ENCODE measurements at places on chromosomes 7 and 10.

DNA sequence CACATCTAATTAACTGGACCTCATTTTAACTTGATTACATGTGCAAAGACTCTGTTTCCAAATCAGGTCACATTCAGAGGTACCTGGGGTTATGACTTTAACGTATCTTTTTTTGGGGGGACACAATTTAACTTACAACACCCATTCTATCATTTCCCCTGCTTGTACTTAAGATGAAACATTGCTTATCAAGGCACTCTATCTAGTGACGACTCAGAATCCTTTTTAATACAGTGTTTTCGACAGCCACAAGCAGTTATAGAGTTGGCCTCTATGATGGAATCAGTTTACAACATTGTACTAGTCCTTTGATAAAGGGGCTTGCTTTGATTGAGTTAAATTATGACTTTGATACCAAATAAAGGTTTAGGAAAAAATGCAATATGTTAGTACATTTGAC lies 22.7 kb downstream of the BBS9 start:
- DNase-seq: no peak

- no peak for DNase-seq
These were observed 30.3 kb downstream of the TMEM168 start for GRCh38 chr7:112759905-112760304.

GRCh38 chr10:11846542-11846941 lies 23.4 kb downstream of the PROSER2 start:
- no peak for DNase-seq

DNA sequence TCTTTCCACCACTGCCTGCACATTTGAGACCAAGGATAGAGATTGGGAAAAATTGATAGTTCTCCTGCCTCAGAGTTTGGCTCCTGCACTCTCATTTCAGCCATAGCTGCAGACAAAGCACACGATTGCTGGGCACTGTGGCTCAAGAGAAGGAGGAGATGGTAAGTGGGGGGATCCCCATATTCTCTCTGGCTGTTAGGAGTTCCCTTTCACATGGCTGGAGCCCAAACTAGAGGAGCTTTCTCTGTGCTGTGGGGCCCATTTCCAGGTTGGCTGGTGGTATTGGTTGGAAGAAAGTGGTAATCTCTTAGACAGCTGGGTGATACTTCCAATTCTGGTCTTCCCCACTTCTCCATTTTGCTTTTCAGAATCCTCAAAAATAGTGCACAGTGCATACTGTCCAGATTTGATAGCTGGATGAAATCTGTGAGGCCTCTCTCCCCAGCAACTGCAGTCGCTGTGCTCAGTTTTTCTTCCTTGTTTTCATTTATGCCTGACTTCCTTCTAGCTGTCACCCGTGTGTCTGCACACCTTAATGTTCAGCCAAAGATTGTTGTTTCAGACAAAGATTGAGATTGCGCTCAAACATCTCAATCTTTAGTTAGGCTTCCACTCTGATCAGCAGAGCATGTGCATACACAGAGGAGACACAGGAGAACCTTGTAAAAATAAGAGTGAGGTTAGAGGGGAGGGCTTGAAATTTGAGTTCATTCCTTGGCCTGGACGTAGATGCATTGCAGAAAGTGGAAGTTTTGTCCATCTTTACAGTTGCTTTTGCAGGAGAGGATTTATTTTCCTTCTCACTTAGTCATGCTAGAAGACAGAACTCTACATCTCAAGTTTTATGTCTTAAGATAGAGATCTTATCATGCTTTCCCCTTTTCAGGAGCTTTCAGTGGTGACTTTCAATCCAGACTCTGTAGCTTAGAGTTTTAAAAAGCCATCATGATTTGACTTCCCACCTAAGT lies 28.6 kb downstream of the RABGEF1 start:
- DNase-seq: no peak

- DNase-seq: no peak
These were observed 83.7 kb upstream of the PPP2R2D start for GRCh38 chr10:131816941-131817700.

DNA sequence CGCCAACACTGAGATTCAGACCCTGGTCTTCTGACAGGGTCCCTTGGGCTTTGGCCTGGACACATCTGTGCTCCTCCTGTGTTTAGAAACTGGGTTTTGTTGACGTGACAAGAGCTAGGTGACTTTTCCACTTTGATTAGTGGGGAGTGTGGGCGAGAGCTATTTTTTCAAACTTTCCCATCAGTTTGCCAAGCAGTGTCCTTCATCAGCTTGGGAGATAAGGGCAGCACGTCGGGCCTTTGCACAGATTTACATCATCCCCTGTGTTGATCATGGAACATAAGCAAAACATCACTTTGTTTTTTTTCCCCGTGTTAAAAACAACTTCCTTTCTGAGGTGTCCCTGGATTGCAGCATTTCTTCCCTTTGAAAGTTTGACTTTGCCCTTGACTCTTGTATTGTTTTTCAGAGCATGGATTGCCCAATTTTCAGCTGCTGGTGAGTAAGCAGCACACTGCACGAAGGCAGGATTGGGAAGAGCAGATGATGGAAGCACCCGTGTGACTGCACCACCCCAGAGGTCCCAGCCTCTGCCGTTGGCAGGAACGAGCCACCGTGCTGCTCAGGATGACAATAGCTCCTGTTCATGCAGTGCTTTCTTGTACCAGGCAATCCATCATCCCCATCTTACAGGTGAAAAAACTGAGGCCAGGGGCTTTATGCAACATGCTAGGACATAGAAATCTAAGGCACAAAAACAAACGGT lies 6.4 kb upstream of the IGFBP1 start:
- DNase-seq: no peak

GRCh38 chr10:12513003-12513365 lies 163.6 kb downstream of the CAMK1D start:
- no peak for DNase-seq

GRCh38 chr10:90591629-90592028 lies 266.2 kb downstream of the HTR7 start:
- DNase-seq: no peak

DNA sequence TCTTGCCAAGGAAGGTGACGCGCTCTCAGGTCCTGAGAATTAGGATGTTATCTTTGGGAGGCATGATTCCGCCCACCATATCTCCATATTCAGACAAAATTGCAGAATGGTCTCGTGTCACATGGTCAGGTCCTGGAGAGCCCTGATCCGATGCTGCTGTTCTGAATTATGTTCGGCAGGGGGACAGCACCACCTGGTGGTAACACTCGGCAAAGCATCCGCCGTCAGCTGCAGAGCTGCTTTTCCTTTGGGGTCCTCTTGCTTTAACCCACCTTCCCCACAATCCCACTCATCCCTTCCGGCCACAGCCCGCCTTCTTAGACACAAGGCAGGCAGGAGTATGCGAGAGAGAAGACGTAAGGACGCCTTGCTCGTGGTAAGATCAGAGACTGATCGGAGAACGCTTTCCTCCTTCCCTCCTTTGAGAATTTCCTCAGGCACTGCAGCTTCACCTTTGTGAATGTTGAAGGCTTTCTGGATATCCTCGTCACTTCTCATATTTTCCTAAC lies 327.8 kb upstream of the C7orf33 start:
- DNase-seq: peak; percentile 86

DNA sequence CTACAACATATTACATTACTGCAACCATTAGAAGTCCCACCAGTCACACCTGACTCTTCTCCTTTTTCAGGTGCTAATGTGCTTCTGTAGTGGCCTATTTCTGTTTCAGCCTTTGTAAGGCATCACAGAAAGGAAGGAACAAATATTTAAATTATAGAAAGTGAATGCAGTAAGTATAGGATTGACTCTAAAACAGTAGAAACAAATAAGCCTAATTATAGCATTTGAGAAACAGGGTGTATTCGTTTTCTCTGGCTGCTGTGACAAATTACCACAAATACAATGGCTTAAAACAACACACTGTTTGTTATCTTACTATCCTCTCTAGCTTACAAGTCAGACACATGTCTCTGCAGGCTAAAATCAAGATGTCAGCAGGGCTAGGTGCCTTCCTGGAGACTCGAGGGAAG lies 69.4 kb downstream of the CCSER2 start:
- no peak for DNase-seq

DNA sequence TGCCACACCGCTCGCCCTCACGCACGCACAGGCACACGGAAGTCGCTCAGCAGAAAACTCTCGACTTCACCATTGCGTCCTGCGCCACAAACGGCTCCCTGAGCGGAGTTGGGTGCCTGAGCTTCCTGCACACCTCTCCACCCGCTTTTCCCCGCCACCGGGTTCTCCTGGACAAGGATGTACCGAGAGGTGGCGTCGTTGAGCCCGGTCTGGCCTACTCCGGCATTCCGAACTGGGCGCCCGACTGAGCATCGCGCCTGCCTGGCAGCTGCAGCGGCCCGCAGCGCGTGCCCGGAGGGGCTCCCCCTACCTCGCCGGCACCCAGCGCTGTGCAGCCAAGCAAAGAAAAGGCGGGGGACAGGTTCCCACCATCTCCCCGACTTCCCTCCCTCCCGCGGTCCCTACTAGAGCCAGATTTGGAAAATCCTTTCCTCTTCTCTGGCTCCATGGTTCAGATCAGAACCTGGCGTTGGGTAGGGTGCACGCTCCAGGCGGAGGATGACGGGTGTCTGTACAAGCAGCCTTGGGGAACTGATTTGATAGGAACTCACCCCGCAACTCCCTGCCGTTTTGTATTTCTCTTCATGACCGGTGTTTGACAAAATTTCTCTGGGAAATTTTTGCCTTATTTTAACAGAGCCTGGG lies 1.7 kb downstream of the SORCS3 start:
- no peak for DNase-seq

DNA sequence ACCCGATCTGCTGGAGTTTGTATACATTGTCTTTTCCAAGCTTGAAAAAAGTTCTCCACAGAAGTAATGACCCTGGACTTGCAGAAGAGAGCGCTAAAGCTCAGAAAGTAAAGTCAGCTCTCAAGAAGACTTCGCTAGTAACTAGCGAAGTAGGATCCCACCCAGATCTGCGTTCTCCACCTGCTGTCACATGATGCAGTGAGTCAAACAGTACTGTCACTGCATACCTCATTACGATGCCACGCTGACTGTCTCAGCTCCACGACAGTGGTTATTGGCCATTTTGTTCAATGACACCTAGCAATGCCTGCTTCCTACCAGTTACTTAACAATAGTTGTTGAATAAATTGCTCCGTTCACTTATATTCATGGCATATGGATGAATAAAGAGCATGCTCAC lies 29.7 kb upstream of the SEC61G start:
- no peak for DNase-seq

DNA sequence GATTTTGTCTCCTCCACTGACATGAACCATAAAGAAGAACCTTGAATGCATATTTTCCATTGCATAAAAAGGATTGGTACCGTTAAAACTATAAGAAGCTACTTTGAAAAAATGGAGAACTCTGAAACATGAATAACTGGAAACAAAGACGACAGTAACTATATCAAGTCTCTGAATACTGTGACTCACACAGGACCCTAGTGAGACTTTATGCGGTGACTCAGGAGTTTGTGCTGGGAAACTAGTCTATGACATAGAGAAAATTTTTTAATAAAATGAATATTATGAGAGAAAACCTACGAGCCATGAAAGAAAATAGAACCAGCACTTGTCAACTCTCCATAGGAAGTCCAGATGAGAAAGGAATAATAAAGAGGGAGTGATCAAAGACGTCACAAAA lies 339.9 kb upstream of the ADARB2 start:
- no peak for DNase-seq

DNA sequence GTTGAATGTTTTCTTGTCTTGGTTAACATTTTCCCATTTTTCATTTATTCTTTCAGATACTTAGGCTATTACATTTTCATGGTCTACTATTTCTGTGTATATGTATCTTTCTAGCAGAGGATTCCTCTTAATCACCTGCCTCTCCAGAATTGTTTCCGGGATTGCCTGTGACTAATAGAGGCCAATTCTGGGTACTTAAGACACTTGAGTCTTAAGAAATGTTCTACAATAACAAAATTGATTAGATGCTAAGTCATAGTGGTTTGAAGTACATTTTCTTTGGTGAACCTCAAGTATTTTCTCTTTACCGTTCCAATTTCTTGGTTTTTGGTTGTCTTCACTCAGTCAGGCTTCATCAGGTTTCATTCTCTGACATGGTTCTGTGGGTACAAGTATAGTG lies 26.4 kb downstream of the BBS9 start:
- DNase-seq: no peak

DNA sequence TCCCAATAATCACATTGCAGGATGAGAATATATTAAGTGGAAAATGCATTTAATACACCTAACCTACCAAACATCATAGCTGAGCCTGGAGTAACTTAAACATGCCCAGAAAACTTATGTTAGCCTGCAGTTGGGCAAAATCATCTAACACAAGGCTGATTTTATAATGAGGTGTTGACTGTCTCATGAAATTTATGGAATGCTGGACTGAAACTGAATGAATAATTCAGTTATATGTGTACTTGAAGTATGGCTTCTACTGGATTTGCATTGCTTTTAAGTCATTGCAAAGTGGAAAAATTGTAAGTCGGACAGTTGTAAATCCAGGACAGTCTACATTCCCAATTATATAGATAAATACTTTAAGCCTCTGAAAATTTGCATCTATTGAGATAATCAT lies 5.4 kb downstream of the SFTPA1 start:
- no peak for DNase-seq

DNA sequence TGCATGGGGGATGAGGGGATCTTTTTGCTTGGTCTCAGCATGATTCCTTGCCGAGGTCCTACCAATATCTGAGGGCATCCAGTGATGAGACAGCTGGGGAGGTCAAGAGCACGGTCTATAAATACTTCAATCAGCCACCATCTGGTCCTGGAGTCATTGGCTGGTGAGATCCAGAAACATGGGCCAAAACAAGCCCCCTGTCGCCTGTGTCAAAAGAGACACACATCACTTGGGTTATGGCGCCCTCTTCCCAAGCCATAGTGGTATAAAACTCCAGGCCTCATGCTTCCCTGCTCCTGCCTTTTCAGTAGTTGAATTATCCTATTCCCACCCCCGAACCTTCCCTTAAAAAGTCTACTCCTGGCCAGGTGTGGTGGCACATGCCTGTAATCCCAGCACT lies 60.9 kb downstream of the SLC35B4 start:
- no peak for DNase-seq

DNA sequence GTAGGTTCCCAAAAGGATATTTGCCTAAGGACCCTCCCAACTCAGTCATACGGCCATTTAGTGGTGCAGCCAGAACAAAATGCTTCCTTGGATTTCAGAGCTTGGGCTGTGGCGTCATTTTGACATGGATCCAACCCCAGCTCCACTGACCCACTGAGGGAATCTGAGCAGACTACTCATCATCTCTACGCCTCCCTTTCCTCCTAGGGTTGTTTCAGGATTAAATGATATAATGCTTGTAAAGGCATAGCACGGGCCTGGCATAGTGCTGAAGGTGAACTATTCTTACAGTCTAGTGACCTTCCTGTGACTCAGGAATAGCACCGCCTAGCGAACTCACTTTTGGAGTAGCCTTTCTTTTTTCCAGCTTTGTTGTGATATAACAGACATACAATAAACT lies 70.3 kb upstream of the LOXL4 start:
- DNase-seq: peak; percentile 26

- no peak for DNase-seq
These were observed 831.0 kb downstream of the NXPH1 start for GRCh38 chr7:9264395-9264794.

- DNase-seq: no peak
These were observed 93.6 kb downstream of the VOPP1 start for GRCh38 chr7:55478700-55479099.

- no peak for DNase-seq
These were observed 24.9 kb upstream of the VSIR start for GRCh38 chr10:71798308-71798624.

- no peak for DNase-seq
These were observed 1.9 kb downstream of the MIOS start for GRCh38 chr7:7568553-7568952.

Data from right cardiac atrium (tissue), 5 donors.